ENCODE measurements at places on chromosomes 3 and 15. TPM values are rescaled to one million over a fixed set of nuclear protein-coding genes. Genes with fewer than 3 reads are reported as not detected.

DNA sequence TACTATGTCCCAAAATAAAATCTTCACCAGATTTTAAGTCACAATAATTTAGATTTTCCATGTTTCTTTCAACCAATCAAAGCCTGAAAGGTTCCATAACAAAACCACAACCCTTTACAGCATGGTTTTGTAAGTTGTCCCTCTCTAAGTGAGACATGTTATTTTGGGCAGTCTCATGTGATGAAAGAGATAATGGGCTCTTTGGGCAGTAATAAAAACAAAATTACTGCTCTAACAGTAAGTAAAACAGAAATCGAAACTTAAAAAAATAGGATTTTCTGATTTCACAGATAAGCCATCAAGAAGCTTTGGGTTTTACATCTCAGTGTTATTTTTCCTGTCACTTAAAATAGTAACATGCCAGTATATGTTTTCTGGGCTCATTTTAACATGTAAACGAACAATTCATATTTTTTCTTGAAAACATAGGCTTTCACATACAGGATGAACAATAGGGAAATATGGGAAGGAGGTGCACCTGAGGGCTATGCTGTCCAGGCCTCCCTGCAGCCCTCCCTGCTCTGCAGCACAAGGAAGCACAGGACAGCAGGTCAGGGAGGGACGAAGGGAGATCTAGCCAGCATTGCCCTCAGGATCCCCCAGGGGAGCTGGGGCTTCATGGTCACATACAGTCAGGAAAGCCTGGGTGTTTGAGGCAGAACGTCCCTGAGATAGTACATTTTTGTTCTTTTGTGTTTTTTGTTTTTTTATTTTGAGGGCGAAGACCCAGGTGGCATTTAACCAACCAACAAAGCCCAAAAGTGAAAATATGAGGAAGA is 157.4 kb downstream of the SHOX2 start:
- no peak for DNase-seq

- no peak for DNase-seq
These were observed 90.2 kb upstream of the PRR20G start for GRCh38 chr3:127377801-127378655.

DNA sequence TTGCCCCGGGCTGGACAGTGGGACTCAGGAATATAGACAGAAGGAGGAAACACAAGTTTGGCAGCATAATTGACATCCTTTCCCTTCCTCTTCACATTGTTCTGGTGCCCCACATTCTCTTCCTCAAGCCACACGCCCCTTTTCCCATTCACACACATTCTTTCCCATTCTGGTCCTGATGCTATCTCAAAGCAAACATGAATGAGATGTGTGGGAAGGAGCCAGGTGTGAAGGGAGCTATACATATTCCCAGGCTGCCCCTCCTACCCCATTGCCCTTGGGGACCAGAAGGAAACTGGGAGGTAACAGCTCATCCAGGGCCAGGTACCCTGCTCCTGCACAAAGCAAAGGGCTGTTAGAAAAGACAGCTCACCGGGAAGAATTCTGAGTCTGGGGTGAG is 23.4 kb upstream of the CLK3 start:
- DNase-seq, result no peak

- no peak for DNase-seq
These were observed 266.5 kb upstream of the LRTM1 start for GRCh38 chr3:55194376-55194775.

DNA sequence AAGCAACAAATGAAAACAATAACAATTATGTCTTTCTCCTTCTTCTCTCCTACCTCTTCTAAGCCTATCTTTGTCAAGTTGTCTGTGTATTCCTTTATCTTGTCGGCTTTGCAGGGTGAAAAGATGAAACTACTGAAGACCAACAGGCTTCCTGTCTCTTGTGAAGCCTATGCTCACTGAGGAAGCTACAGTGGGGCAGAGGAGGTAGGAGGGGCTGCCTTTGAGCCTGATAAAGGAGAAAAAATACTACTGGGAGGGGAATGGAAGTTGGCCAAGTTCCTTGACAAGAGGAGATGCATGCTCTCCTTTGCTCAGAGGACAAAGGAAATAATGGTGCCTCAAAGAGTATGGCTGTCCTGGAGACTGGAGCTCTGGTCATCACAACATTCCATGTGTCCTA is 92.0 kb downstream of the IGSF11 start:
- DNase-seq, result no peak

DNA sequence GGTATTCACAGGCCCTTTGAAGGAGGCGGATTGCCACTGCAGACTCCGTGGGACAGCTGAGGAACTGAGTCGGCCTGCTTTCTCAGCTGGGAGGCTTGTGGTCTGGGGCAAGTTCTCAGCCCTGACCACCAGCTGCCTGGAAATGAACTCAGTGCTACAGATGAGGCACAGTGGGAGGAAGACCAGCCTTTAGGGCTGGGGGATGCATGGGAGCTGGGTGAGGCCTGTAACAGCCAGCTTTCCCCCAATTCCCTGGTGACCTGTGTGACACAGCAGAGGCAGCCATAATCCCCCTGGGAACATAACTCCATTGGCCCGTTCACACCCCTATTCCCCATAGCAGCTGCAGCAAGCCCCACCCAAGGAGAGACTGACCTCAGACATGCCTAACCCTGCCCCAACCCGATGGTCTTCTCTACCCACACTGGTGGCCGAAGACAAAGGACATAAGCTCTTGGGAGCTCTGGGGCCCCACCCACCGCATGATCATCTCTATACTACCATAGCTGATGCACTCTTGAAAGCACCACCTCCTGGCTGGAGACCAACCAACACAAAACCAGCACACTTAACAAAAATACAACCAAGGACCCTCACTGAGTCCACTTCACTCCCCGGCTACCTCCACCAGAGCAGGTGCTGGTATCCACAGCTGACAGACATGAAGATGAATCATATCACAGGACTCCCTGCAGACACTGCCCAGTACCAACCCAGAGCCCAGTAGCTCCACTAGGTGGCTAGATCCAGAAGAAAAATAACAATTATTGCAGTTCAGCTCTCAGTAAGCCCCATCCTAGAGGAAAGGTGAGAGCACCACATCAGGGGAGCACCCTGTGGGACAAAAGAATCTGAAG is 24.9 kb downstream of the ZMAT3 start:
- DNase-seq, result no peak

DNA sequence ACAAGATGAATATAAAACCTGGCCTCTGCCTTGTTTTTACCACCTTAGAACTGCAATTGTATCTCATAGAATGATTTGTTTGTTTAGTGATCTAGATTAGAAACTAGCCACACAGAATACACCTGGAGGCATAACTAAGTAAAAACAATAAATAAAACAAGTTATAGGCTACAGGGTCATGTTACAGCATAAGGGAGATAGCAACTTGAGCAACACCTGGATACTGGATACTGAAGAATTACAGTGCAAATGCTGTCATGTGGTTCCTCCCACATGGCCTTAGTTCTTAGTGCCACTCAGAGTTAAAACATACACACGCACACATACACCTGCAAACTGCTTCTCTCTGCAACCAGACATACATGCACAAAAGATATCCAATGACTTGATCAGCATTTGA is 563.4 kb upstream of the DPPA4 start:
- DNase-seq, result no peak

- DNase-seq, result no peak
These were observed 9.6 kb downstream of the NDUFAF1 start for GRCh38 chr15:41392659-41393058.

GRCh38 chr3:4776980-4777581 is 202.2 kb upstream of the BHLHE40 start:
- no peak for DNase-seq

GRCh38 chr3:149401212-149401925 is 23.9 kb upstream of the TM4SF1 start:
- DNase-seq, result no peak

DNA sequence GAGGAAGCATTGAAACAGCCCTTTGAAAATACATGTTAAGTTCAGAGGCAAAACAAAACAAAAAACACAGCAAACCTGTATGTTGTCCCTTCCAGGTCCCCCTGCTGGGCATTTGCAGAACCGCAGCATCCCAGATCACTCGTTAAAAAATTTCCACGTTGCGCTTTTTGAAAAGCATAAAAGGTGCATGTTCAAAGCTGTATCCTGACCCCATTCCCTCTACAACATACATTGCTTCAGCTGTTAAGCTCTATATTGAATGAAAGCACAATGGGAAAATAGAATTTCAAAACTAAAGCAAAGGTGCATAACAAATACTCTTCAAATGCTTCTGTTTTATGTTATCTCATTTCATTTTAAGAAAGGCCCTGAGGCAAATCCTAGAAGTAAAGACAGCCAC is 328.3 kb downstream of the THSD4 start:
- DNase-seq, result peak; percentile 43

- DNase-seq, result no peak
These were observed 17.8 kb upstream of the ABHD2 start for GRCh38 chr15:89070197-89071124.

- DNase-seq, result no peak
These were observed 172.6 kb upstream of the UMPS start for GRCh38 chr3:124557433-124558232.

GRCh38 chr3:13224967-13225366 is 151.7 kb upstream of the IQSEC1 start:
- no peak for DNase-seq

DNA sequence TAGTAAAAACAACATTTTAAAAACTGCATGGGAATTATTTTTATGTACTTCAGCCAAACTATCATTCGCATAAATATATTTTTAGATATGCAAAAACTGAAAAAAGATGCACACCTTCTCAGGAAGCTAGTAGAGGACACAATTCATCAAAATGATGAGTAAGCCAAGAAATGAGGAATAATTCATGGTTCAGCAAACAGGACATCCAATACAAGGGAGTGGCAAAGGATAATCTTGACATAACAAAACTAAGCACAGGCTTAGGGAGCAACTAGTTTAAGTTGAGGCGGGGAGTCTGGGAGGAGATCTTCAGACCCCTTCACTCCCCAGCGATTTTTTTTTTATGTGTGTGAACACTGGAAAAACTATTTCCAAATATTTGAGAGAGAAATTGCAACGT is 93.7 kb downstream of the ZNF280D start:
- DNase-seq, result no peak

GRCh38 chr3:14506626-14507304 is 33.4 kb downstream of the GRIP2 start:
- DNase-seq, result no peak

- no peak for DNase-seq
These were observed 294.6 kb upstream of the DPPA4 start for GRCh38 chr3:109631897-109632296.

DNA sequence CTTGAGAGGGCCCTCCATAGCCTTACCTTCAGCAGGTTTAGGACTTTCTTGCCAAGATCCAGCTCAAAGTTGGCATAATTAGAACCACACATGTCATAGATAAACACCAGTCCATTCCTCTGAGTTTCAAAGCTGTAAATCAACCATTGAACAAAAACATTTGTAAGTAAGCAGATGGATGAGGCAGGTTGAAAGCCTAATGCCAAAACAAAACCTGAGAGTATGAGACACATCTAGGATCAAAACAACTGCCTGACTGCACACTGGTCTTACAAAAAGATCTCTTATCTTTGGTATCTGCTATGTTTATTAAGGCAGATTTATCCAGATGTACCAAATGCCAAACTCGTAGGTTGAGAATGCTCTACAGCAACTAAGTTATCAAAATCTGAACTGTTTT is 61.9 kb downstream of the PTPN9 start:
- no peak for DNase-seq

- DNase-seq, result no peak
These were observed 120.3 kb downstream of the FMN1 start for GRCh38 chr15:33074212-33074611.

DNA sequence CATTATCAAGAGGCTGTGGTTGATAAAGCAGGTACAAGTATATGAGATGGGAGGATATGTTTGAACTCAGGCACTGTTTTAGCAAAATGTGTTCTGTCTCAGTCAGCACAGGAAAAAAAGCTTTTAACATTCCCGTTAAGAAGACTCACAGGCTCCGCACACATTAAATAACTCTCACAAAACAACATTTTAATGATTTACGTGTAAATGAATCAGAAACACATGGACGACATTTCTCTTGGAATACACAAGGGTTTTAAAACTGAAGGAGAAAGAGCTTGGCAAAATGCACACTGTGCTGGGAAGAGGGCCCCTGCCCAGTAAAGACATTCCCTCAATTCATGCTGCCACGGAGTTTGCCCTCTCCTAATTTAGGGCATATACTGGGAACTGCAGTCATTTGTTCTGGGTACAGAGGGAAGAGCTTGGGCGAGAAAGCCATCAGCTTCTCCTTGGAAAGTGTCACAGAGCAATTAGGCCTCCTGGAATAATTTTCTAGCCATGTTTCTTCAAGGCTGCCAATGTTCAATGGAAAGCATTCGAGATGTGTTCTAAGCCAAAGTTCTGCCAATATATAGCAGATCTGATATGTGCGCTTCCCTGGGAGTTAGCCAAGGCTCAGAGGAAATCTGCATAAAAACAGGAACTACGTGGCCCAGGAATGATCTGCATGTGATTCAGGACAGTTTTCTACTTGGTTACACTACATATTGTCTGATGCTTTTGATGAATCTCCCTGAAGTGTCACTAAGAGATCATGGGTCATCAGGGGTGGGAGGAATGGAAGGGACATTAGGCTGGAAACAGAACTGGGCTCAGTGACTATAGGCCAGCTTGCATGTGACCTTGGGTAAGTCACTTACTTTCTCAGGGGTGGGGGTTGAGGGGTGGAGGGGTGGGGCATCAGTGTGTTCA is 2.2 kb upstream of the MASP1 start:
- DNase-seq, result no peak

- no peak for DNase-seq
These were observed 72.1 kb upstream of the MAGI1 start for GRCh38 chr3:66110840-66111239.

- no peak for DNase-seq
These were observed 34.6 kb downstream of the MCTP2 start for GRCh38 chr15:94265982-94266381.

ARPIN gene
- total RNA-seq, result 20.4 TPM

SCAMP5 gene
- total RNA-seq, result 58.0 TPM

MORC1 gene
- total RNA-seq, result not detected

SPESP1 gene
- total RNA-seq, result not detected

TMCO5A gene
- total RNA-seq, result not detected

HEG1 gene
- total RNA-seq, result 4.1 TPM

SAMD7 gene
- total RNA-seq, result not detected

FRMD4B gene
- 39.1 TPM for total RNA-seq

LIPH gene
- total RNA-seq, result 0.79 TPM

MUC4 gene
- total RNA-seq, result 0.44 TPM

CHL1 gene
- total RNA-seq, result 32.5 TPM
